ENCODE measurements at places on chromosomes 1 and 21. TPM values are rescaled to one million over a fixed set of nuclear protein-coding genes. Genes with fewer than 3 reads are reported as not detected.

GRCh38 chr1:225733254-225733653, 44.4 kb upstream of the SRP9 start:
- no peak for ATAC-seq

DNA sequence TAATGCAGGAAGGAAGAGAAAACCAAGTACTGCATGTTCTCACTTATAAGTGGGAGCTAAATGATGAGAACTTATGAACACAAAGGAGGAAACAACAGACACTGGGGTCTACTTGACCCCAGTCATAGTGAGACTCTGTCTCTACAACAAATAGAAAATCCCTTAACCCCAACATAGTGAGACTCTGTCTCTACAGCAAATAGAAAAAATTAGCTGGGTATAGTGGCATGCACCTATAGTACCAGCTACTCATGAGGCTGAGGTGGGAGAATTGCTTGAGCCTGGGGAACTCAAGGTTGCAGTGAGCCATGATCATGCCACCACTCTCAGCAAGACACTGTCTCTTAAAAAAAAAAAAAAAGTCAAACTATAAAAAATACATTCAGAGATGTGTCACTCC, 42.7 kb downstream of the GIPC2 start:
- no peak for ATAC-seq

GRCh38 chr1:13487143-13487868, 26.5 kb downstream of the LRRC38 start:
- ATAC-seq: no peak

DNA sequence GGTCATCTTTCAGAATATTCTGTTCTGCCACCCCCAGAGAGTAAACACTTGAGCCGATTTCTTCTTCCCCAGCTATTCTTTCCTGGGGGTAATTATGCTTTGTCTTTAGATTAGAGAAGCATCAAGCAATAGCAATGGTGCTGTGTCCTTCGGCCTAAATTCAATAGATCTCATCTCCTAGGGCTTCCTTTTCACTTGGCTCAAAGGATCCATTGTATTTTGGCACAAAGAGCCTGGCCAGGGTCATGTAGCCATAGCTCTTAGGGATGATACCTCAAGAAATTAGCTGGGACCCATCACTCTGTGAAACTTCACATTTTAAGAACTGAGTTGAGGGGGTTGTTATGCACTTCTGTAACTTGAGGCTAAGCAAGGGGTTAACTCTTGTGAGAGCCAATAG, 27.0 kb downstream of the MRPS6 start:
- no peak for ATAC-seq

GRCh38 chr1:209504571-209504970, 78.9 kb upstream of the CAMK1G start:
- ATAC-seq: no peak

DNA sequence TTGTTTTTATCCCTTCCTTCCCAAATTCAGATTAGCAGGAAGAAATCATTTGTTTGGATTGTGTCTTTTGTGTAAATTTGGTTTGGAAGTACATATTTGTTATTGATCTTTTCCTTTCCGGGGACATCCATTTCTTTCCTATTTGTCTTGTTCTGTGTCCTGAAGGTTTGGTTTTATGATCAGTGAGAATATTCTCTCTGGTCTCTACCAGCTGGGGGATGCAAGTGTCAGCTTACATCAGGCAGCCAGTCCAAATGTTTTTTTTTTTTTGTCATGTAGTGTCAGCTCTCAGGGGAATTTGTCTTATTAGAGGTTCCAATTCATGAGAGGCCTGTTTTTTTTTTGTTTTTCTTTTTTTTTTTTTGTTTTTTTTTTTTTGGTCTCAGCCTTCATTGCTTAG, 479.2 kb upstream of the LRRC7 start:
- no peak for ATAC-seq

The KCNAB2 gene
- total RNA-seq: 3.6 TPM

- ATAC-seq: no peak
Measured at GRCh38 chr1:21874778-21875547, 62.1 kb downstream of the HSPG2 start.

DNA sequence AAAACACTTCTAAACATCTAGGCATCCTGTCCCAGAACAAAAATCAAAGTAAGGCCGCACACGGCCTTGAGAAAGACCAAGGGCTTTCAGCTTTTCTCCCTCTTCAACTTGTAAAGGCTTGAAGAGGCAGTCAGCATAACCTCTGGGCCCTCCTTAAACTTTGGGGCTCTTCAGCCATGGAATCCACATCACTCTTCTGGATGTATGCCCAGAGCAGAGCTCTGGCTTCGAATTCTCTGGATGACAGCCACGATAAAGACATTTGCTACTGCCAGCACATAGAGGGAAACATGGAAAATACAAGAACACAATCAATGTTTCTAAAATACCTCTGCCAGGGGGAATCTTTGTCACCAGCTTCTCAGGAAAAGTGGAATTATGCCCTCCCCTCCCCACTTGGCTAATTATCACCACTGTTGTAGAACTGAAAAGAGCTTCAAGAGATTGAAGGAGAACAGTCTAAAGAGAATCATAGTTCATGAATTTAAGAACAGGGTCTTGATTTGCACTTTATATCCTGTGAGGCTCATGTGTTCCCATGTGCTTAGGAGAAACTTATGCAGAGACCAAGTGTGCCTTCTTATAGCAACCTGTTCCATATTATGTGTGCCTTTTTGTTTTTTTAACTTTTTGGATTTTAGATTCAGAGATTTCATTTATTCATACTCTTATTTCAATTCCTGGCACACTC, 39.0 kb upstream of the DPT start:
- no peak for ATAC-seq

- no peak for ATAC-seq
Measured at GRCh38 chr1:109468903-109469302, 2.6 kb downstream of the SYPL2 start.

- ATAC-seq: no peak
Measured at GRCh38 chr1:42117214-42117613, 36.0 kb upstream of the GUCA2B start.

DNA sequence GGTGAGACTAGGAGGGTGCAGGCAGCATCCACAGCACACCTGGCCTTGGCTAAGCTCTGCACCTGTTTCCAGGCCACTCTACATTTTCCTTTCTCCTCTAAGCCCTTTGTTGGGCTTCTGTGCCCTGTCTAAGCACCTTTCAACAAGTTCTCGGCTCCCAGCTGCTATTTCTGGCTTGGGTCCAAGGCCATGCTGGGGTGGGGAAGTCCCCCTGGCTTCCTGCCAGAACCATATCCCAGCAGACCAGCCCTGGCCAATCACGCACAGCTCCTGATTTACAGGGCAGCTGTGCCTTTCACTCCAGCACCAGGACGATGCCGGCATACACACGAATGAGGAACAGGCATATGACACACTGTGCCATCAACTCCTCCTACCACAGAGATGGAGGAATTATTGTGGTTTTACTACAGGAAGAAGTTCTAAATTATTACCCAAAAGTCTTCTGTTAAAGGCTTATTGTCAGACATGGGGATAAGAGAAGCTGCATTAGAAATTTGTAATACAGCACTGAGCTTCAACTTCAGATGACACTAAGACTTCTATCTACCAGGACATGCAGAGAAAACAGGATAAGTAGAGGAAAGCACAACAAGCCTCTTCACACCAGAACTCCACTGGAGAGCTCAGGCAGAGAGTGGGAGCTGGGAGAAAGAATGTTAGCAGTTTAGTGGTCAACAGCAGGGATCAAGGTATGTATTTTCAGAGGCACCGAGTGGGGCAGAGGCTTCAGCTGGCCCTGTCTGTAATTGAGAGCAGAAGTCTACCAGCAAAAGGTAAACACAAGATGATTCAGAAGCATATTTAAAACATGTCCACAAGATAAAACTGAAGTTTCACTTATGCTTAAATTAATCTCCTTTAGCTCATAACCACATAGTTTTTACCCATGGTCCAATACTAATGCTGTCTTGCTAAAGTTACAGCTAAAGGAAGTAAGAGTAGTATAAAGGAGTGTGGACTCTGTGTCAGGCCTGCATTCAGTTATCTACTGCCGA, 37.4 kb downstream of the TRIT1 start:
- ATAC-seq: peak; percentile 91

DNA sequence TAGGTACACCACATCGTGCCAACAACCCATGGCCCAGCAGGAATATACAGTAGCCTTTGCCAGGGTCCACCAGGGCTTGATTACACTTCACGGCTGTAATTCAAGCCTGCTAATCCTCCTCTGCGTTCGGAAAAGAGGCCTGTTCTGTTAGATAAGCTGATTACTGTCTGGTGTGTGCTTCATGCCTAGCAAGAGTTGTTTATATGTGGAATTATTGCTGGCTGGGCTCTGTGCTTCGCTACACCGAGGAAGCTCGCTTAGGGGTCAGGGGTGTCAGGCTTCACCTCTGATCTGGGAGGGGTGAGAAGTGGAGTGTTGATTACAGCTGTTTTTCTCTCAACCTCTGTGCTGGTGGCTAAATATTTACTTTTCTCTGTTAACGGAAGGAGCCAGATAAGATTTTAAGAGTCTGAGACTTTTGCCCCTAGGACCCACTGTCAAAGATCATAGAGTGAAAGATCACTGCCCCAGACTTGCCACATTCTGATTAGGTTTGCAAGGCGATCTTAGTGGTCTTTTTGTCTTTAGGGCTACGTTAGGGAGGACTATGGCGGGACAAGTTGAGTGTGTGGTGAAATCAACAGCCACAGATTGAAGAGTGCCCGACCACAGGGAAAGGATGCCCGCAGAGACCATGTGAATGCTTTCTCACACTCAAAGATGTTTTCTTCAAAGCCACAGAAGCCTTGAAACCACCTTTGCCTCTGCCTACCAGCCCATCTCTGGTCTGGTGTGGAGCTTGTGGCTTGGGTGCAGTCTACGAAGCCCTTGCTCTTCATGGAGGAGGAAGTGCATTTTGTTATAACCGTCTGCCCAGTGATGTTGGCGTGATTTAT, 216.1 kb downstream of the PBX1 start:
- no peak for ATAC-seq

GRCh38 chr1:243470502-243470901, 214.7 kb downstream of the SDCCAG8 start:
- no peak for ATAC-seq

- ATAC-seq: no peak
Measured at GRCh38 chr1:42423681-42424080, 32.1 kb downstream of the ZMYND12 start.

The MKNK1 gene
- total RNA-seq: 31.3 TPM

The RIIAD1 gene
- not detected for total RNA-seq

The ANGPTL7 gene
- total RNA-seq: not detected

DNA sequence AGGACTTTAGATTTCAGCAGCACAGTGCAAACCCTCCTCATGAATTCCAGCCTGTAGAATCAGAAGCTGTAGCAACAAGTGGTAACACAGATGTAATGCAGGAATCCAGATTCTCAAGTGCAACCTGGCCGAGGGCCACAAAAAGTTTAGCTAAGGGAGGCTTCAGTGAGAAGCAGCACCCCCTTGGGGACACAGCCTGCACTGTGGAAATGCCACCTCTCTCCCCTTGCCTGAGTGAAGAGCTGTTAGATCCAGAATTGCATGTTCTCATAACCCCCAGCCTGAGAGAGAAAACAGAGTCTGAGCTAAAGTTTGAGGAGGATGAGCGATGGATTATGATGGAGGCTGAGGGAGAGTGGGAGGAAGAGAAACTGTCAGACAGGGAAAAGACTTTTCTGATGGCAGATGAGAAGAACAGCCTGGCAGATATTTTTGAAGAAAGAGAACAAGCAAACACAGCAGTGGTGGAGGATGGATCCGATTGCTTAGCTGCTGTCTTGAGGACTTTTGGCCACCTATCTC, 80.5 kb upstream of the BMP8A start:
- ATAC-seq: peak; percentile 63

- no peak for ATAC-seq
Measured at GRCh38 chr1:76759950-76760349, 107.3 kb upstream of the ST6GALNAC5 start.

GRCh38 chr21:29786496-29787360, 153.1 kb downstream of the GRIK1 start:
- no peak for ATAC-seq

The MCOLN3 gene
- 0.36 TPM for total RNA-seq

DNA sequence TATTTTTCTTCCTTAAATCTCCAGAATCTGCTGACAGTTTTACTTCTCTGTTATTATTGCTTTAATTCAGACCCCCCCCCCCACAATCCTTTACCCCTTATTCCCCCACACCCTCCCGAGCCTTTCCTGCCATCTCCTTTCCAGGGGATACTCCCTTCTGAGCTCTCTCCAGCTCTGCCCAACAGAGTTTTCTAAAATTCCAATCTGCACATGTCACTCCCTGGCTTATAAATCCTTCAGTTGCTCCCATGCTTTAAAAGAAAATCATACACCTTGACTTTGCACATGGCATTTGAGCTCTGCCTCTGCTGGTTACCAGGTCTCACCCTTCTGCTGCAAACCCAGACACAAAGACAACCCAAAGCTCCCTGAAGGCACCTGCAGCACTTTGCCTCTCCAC, 11.7 kb upstream of the EPS8L3 start:
- ATAC-seq: no peak

GRCh38 chr1:200862713-200863415, 9.9 kb upstream of the GPR25 start:
- no peak for ATAC-seq

DNA sequence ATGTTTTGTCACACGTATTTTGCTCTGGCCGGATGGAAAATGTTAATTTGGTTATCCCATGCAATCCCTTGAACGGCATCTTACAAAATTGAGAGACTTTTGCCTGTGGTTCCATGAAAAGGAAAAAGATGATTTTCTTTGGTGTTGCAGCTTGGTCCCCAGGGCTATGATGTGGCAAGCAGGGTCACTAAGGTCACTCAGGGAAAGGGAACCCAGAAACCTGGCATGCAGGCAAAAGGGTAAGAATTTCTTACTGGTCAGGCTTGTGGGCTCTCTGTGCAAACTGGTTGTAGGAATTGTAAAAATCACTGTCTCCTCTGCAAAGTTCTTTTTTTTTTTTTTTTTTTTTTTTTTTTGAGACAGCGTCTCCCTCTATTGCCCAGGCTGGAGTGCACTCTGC, 48.4 kb upstream of the NBPF3 start:
- no peak for ATAC-seq

The ZDHHC18 gene
- total RNA-seq: 19.2 TPM

DNA sequence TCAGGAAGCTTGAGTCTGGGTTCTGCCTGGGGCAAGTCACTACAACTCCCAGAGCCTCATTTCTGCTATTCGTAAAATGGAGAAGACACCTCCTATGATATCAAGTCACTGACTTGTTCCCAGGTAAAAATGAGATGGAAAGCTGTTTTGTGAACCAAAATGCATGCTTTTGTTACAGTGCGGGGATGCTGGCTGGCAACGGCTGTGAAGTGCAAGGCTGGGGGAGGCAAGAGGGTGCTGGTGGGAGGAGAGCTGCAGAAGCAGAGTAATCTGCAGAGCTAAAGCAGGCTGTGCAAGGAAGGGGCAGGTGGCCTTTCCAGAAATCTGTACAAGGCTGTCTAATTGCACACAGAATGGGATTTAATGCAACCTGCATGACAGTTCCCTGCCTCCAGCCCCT, 150.9 kb downstream of the CNIH3 start:
- no peak for ATAC-seq

DNA sequence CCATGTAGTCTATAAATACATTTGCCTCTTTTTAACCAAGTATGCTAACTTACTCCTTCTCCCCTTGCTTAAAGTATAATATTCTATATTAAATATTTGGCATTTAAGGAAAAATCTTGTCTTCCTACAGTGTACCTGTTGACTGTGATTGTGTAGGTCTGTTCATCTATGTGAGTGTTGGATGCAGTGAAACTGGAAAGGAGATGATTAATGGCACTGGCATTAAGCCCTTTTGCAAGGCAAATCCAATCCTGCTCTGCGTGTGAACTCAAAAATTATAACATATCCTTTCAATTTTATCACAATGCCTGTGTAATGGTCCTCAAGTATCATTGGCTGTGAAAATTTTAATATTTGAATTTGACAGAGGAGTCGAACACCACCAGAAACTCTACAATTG, 565.0 kb downstream of the KCNT2 start:
- ATAC-seq: no peak

The SLC1A7 gene
- total RNA-seq: not detected

Measured in esophagus mucosa (tissue), 1 donor.